Lung microvascular endothelial cell (primary cell): ENCODE measurements at places on chromosomes 2 and 18.
A peak's percentile ranks its signal among the peaks of the same experiment; 100 is the strongest.

- no peak for DNase-seq
Measured at GRCh38 chr2:139124271-139124670, 344.1 kb upstream of the NXPH2 start.

DNA sequence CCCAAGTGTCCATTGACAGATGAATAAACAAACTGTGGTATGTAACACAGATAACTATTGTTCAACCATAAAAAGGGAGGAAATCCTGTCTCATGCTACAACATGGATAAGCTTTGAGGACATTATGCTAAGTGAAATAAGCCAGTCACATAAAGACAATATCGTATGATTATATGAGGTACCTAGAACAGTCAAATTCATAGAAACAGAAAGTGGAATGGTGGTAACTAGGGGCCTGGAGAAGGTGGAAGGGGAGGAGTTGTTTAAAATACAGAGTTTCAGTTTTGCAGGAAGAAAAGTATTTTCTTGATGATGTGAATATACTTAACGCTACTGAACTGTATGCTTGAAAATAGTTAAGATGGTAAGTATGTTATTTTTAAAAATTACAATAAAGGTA, 304.6 kb upstream of the CXCR4 start:
- peak; percentile 27 for DNase-seq

DNA sequence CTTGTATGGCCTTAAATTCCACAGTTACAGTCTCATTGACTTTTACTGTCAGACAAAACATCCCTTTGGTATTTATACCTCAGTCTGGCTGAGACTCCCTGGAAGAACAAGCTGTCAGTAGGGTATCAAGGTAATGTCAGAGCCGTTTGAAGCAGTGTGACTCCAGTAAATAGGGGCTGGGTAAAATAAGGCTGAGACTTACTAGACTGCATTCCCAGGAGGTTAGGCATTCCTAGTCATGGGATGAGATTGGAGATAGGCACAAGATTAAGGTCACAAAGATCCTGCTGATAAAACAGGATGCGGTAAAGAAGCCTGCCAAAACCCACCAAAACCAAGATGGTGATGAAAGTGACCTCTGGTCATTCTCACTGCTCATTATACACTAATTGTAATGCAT, 219.5 kb upstream of the SKOR2 start:
- no peak for DNase-seq

- no peak for DNase-seq
Measured at GRCh38 chr2:232473467-232473890, 14.2 kb downstream of the ECEL1 start.

DNA sequence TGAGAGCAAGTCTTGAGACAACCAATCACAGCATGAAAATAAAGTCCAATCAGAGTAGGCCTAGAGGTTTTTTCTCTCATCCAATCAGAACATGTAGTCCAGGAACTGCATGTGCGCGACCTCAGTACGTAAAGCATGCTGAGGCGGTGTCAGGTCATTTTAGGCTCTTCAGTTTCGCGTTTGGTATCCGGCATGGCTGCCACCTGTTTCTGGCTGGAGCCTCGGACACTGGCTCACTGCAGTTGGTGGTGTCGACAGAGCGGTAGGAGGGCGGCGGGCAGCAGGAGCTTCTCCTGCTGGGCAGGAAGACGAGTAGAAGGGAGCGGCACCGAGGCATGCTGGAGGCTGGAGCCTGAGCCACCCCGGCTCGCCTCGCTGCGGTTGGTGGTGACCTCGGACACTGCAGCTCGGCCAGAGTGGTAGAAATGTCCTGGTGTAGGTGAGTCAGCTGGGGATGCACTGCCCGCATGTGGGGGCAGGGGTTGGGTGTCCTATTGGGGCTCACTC, 15.8 kb downstream of the CCDC74A start:
- no peak for DNase-seq

- no peak for DNase-seq
Measured at GRCh38 chr2:147247749-147248148, 597.1 kb upstream of the ACVR2A start.

- no peak for DNase-seq
Measured at GRCh38 chr2:215034154-215034553, 104.3 kb downstream of the ABCA12 start.

GRCh38 chr2:236205867-236206645, 37.9 kb upstream of the GBX2 start:
- DNase-seq: peak; percentile 25

- no peak for DNase-seq
Measured at GRCh38 chr2:25215232-25215631, 46.9 kb upstream of the POMC start.

GRCh38 chr2:202289394-202290204, 24.0 kb downstream of the NOP58 start:
- no peak for DNase-seq

DNA sequence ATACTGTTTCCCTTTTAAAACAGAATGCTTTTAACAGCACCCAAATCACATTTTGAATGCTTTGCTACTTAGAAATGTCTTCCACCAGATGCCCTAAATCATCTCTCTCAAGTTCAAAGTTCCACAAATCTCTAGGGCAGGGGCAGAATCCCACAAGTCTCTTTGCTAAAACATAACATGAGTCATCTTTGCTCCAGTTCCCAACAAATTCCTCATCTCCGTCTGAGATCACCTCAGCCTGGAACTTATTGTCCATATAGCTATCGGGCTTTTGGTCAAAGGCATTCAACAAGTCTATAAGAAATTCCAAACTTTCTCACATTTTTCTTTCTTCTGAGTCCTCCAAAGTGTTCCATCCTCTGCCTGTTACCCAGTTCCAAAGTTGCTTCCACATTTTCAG, 1374.5 kb upstream of the NXPH2 start:
- no peak for DNase-seq

- DNase-seq: no peak
Measured at GRCh38 chr2:191612496-191612895, 65.4 kb upstream of the NABP1 start.

GRCh38 chr2:38185012-38185491, 109.1 kb upstream of the CYP1B1 start:
- peak; percentile 83 for DNase-seq

DNA sequence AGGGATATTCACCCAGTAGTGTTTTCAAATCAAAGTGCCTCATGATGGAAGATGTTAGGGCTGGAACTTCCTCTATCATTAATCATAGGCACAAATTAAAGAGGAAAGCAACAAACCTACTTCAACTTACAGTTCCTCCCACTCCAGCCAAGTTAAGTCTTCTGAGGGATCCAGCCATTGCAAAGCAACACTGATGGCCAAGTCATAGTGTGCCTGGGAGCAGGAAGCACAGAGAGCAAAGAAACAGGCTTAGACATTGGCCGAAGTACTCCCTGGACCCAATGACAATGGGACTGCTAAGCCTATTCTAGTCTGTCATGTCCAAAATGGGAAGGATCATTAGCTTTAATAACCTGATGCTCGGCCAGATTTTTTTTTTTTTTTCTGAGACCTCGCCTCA, 7.0 kb downstream of the C2orf80 start:
- DNase-seq: no peak

DNA sequence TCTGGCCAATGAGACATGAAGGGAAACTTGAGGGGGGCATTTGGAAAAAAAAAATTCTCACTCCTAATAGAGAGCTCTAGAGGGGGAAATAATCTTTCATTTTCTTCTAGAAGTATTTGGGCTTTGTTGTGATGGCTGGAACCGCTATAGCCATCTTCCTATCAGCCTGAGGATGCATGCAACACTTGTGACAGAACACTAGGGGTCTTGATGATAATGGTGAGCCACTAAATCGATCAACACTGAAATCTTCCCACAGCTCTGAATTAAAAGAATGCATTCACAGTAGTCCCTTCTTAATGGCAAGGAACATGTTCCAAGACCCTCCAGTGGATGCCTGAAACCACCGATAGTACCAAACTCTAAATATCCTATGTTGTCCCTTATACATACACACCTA, 325.3 kb downstream of the LNPK start:
- DNase-seq: no peak

- DNase-seq: no peak
Measured at GRCh38 chr2:46888421-46888952, 27.1 kb downstream of the MCFD2 start.

GRCh38 chr18:12476955-12477354, 69.2 kb downstream of the PRELID3A start:
- DNase-seq: no peak

GRCh38 chr2:219467736-219468075, 31.0 kb upstream of the GMPPA start:
- no peak for DNase-seq

DNA sequence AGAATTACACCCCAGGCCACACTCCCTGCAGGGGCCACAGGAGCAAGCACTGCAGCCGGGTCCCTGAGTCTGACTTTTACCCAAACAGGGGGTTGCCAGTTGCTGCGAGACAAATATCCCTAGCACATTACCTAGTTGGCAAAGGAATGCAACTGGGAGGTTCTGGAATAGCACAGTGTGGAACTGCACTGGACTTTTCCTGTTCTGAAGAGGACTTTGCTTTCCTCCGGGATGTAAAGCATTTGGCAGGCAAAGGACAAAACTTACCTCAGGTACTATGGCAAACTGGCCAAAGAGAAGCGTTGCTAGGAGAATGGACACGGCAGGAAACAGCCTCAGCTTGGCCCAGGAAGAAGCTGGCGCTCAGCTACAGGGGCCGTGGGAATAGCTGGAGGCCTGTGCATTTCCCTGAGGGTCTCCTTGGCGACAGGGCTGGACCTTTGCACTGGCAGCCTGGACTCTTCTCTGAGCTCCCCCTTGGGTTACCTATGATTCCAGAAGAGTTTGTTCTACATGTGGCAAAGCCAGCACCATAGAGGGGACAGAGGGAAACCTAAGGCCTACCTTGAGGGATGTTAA, 45.0 kb downstream of the BCL11A start:
- DNase-seq: no peak

GRCh38 chr2:42141687-42142546, 27.2 kb upstream of the EML4 start:
- DNase-seq: peak; percentile 83

DNA sequence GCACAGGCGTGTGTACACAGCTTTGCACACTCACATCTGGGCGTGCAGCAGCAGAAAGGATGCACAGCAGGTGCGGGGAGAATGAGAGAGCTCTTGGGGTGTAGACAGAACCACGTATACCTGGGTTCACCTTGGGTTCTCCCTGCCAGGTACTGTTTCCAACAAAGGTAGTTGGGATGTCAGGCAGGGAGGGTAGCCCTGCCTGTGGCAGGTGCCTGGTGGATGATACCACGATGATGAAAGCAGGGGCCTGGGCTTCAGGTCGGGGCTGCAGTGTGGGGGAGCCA, 6.5 kb upstream of the ARID5A start:
- no peak for DNase-seq

DNA sequence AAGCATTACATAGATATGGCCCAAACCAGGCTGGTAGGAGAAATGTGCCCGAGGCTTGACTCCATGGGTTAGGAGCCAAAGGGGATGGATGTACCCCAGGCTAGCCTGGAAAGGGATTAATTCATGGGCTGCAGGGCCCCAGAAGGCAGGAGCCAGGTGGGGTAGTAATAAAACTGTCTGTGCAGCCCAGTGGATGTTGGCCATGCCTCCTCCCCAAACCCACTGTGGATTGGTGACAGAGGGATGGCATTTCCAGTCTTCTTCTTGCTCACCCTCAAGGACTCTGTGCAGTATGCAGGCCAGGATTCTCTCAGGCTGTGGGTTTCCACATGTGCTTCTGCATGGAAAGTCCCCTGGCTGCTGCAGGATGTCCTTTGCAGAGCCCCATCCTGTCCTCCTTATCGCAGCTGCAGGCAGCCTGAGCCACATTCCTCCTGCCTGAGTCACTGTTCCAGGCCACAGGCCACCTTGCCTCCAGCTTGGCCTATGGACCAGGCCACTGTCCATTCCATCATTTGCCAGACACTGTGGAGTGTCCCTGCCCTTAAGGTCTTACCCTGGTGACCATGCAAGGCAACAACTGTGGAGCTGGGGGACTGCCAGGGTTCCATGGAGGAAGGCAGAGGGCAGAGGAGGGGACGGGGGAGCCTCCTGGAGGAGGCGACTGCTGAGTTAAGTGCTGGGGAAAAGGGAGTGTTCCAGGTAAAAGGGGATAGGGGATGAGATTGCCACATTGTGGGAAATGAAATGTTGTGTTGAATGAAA, 38.9 kb downstream of the INO80C start:
- DNase-seq: peak; percentile 98

DNA sequence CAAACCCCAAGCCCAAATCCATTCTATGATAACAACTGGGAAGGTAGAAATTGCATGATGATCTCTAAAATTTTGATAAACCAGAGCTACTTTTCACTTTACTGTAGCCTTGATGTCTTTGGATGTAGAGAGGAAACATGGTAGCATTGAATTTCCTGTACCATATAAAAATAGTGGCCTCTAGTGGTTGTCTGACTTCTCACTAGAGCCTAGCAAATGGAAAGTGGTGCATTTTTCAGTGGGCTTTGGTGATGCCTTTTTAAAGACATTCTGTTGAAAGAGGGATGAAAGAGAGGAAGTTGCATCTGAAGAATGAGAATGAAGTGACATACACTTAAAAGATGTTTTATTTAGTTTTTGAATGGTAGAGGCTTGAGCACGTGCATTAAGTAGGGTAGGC, 662.2 kb downstream of the XIRP2 start:
- DNase-seq: peak; percentile 11

- DNase-seq: no peak
Measured at GRCh38 chr18:41753826-41754225, 201.2 kb upstream of the PIK3C3 start.

- no peak for DNase-seq
Measured at GRCh38 chr2:12278217-12278750, 438.5 kb upstream of the TRIB2 start.

- DNase-seq: no peak
Measured at GRCh38 chr2:188850786-188851185, 123.4 kb upstream of the COL3A1 start.

- DNase-seq: peak; percentile 32
Measured at GRCh38 chr2:176976736-176977685, 235.6 kb upstream of the HNRNPA3 start.

DNA sequence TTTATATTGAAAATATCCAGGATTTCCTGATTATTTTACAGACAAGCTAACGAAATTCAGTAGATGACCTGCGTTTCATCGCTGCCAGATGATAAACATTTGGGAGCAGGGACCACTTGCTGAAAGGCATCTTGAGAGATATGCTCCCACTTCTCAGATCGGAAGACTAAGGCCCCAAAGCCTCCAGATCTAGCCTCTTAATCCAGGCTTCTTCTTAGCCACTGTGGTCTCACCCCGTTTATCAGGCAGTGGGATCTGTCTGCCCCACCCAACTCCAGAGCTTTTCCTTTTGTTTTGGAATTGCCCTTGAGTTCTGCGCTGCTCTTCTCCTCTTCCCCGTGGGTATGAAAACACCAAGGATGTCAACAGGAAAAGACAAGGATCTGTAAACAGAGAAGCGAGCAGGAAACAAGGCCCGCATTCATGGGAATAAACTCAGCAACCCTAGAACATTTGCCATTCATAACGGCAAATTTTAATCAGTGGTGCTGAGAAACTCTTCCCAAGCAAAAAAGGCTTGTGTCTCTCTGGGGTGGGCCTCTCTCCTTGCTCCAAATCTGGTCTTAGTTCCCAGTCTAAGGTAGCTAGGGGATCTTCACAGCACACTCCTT, 21.4 kb downstream of the MYL12B start:
- peak; percentile 33 for DNase-seq

DNA sequence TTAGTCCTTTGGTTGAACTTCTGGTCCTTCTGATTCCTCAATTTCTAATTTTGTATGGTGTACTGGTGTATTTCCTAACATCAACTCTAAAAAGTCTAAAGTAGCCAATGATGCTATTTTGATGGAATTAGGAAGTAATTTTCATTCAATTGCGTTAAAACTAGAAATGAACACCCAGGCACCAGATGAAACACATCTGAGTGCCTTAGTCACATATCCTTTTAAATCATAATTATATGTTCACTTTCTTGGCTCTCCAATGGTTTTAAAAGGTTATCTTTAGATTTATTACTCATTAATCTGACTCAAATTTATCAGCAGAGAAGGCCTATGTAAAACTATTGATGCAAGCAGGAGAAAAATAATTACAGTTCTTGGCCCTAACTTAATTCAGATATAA, 119.7 kb downstream of the GAREM1 start:
- DNase-seq: no peak
